ENCODE measurements at places on chromosomes 3 and 15.

DNA sequence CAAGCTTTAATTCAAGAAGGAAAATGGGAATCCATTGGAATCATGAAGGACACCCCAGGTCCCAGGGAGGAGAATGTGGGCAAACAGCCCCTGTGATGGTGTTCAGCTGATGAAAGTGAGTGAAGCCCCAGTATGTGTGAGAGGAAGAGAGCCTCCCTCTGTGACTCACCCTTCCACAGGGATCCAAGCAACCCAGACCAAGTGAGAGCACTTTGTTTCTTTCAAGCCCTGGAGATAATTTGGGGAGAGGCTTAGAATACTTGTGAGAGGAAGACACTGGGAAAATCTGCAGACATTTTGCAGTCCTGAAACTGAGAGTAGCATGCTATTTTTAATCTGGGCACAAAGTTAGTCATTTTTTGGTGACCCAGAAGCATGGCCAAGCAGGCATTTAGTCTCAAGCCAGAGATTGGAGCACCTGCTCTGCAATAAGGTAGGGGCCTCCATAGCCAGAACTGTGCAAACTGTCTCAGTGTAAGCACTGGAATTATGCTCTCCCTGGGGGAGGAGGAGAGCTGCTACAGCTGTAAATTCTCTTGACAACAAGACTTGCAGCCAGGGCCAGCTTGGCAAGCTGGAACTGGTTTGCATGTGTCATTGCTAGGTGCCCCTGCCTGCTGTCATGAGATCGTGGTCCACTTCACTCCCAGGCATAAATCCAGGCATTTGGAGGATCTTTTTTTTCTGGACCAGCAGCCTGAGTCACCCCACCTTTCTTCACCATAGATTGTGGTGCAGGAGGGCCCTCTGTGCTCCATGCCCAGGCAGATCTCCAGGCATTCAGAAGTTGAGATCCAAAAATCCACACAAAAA lies 537.8 kb upstream of the DPPA4 start:
- DNase-seq: no peak

DNA sequence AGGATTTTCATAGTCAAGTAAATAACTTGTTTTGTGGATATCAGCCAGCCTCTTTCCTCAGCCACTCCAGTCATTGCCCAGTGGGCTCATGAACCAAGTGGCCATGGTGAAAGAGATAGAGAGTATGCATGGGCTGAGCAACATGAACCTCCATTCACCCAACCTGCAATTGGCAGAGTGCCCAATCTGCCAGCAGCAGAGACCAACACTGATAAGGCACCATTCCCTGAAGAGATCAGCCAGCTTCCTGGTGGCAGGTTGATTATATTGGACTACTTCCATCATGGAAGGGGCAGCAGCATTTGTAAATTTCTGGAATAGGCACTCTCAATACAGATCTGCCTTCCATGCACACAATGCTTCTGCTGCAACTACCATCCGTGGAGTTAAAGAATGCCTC lies 10.3 kb upstream of the MCF2L2 start:
- no peak for DNase-seq

DNA sequence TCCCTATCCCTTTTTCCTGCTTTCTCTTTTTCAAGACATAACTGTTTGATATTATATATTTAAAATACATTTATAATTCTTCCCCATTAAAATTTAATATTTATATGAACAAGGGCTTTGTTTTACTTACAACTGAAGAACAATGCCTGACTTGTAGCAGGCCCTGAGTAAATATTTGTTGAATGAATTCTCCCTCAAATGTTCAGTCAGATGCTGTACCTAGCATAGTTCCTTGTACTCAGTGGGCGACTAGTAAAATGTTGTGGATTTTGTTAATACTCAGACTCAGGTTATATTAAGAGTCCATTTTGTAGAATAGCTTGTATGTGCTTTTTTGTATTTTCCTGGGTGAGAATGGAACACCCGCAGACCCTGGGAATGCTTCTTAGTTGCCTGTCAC lies 69.1 kb downstream of the SEC22A start:
- no peak for DNase-seq

GRCh38 chr15:27742751-27743477 lies 356.2 kb downstream of the OCA2 start:
- DNase-seq: no peak

GRCh38 chr3:136898549-136898948 lies 36.5 kb downstream of the NCK1 start:
- DNase-seq: no peak
